ENCODE measurements at places on chromosomes 6 and 20. TPM values are rescaled to one million over a fixed set of nuclear protein-coding genes. Genes with fewer than 3 reads are reported as not detected.

DNA sequence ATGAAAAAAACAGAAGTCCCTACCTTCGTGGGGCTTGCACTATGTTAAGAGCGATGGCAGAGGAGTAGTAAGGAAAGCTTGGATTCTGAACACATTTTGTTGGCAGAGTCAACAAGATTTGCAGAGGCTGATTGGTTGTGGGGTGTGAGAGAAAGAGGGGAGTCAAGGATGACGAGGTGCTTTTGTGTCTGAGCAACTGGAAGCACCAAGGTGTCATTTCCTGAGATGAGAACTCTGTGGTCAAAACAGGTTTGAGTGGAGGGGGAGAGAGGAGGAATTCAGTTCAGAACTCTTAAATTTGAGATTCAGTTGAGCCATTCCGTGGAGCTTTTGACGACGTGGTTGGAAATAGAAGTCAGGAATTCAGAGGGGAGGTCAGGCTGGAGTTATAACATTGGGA is 3.5 kb downstream of the OCSTAMP start:
- H3K4me1 ChIP-seq, result no peaks in the 10 kb centered on the region
- no peaks in the 10 kb centered on the region for H3K36me3 ChIP-seq
- no peak for DNase-seq

DNA sequence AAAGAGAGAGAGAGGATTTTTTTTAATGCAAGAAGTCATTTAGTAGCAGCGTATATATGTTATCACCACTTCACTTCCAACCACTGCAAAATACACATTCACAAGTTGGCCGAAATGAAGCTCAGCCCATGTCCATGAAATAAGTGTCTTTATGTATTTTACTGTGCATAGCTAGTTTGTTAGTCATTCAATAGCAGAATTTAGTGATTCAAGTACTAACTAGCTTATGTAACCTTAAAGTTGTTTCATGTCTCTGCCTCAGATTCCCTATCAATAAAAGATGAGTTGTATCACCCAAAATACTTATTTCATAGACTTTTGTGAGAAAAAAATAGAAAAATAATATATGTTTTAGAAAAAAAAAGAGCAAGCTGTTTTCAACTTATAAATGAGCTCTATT is 153.7 kb upstream of the PRDM1 start:
- H3K27me3 ChIP-seq, result no peaks in the 10 kb centered on the region
- no peak for DNase-seq
- no peaks in the 10 kb centered on the region for H3K36me3 ChIP-seq
- no peak overlapping the region for H3K27ac ChIP-seq
- H3K4me3 ChIP-seq, result no peak overlapping the region

Gene MACROD2
- 60.3 TPM for total RNA-seq

DNA sequence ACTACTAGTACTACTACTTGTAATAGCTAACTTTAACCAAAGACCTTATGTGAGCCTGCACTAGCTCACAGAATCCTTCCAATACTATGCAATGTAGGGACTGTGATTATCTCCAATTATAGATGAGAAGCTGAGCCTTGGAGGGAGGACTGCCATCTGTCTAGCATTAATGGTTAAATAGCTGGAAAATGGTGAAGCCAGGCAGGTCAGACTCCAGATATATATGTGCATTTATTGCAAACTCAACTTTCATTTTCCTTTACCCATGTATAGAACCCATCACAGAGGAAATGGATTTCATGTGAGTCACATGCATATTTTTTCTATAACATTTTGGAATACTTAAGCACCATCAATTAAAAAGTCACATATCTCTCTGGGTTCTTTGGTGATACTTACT is 229.9 kb downstream of the BCAS1 start:
- H3K27ac ChIP-seq, result no peak overlapping the region
- H3K36me3 ChIP-seq, result no peaks in the 10 kb centered on the region
- H3K4me3 ChIP-seq, result no peak overlapping the region
- H3K27me3 ChIP-seq, result no peaks in the 10 kb centered on the region

- H3K4me1 ChIP-seq, result no peaks in the 10 kb centered on the region
- DNase-seq, result no peak
- H3K36me3 ChIP-seq, result no peaks in the 10 kb centered on the region
- no peak overlapping the region for H3K27ac ChIP-seq
Observed at GRCh38 chr6:72825315-72825911, 203.5 kb downstream of the KCNQ5 start.

Gene IDH3B
- total RNA-seq, result 122 TPM

Gene DEF6
- 37.1 TPM for total RNA-seq
